ENCODE measurements at places on chromosomes 2 and 18.

DNA sequence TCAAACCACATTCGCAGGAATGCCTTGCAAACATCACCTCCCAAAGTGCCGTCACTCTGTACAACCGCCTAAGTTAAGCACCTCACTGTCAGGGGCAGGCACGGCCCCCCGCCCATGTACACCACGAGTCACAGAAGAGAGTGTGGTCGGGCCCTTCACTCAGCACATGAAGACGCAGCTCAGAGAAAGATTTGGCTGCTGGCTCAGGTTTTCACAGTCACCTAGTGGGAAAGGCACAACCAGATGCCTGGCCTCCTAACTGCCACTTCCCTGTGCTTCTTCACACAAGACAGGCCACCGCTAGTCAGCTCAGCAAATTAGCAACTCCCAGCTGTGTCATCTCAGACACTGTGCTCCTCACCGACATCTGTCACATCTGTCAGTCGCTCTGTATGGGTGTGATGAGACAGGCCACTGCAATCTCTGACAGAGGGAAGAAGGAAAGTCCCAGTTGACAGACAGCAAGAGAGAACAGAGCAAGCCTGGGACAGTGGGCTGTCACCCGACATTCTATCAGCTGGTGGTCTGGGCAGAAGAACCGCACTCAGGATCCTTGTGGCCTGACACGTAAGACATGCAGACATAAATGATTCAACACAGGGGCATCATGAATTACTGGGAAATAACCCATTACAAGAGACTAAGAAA is 60.8 kb downstream of the CRACDL start:
- H3K27me3 ChIP-seq, result peaks cover 6% of the 10 kb centered on the region
- H3K4me3 ChIP-seq, result no peak overlapping the region
- no peaks in the 10 kb centered on the region for H3K36me3 ChIP-seq
- H3K4me1 ChIP-seq, result no peaks in the 10 kb centered on the region
- no peak overlapping the region for H3K27ac ChIP-seq

DNA sequence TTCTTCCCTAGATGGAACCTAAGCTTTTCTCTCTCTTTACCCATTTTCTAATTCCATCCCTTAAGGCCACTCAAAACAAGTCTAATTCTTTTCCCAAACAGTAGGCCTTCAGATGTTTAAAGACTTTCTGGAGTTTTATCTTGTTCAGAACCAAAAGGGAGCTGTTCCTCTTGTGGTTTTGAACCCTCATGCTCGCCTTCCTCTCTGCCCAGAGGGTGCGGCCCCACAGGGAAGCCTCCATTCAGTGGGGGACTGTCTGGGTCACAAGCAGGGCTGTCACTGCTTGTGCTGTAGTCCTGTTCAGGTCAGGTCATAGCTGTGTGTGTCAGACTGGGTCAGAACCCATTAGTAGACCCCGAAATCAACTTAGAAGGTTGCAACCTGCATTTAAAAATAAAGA is 56.5 kb downstream of the TET3 start:
- no peaks in the 10 kb centered on the region for H3K27me3 ChIP-seq
- peak overlapping the region; percentile 66 for H3K27ac ChIP-seq
- no peaks in the 10 kb centered on the region for H3K36me3 ChIP-seq
- peaks cover 78% of the 10 kb centered on the region for H3K4me1 ChIP-seq

GRCh38 chr18:58201733-58202730 is 158.0 kb downstream of the NEDD4L start:
- no peaks in the 10 kb centered on the region for H3K4me1 ChIP-seq
- no peak for DNase-seq
- H3K36me3 ChIP-seq, result peaks cover 7% of the 10 kb centered on the region
- no peak overlapping the region for H3K4me3 ChIP-seq
- no peak overlapping the region for H3K27ac ChIP-seq
- H3K27me3 ChIP-seq, result no peaks in the 10 kb centered on the region

- DNase-seq, result no peak
- no peaks in the 10 kb centered on the region for H3K36me3 ChIP-seq
- no peak overlapping the region for H3K4me3 ChIP-seq
- no peaks in the 10 kb centered on the region for H3K4me1 ChIP-seq
Measured at GRCh38 chr18:8153887-8154583, 455.2 kb upstream of the RAB12 start.

- no peaks in the 10 kb centered on the region for H3K36me3 ChIP-seq
- H3K4me1 ChIP-seq, result no peaks in the 10 kb centered on the region
- no peak overlapping the region for H3K27ac ChIP-seq
Measured at GRCh38 chr18:68509902-68510301, 205.0 kb downstream of the TMX3 start.

- DNase-seq, result no peak
- H3K4me3 ChIP-seq, result no peak overlapping the region
- H3K36me3 ChIP-seq, result no peaks in the 10 kb centered on the region
Measured at GRCh38 chr2:34174506-34174905, 575.4 kb upstream of the FAM98A start.

GRCh38 chr2:82395531-82395930 is 2063.5 kb downstream of the SUCLG1 start:
- no peaks in the 10 kb centered on the region for H3K36me3 ChIP-seq
- H3K4me1 ChIP-seq, result no peaks in the 10 kb centered on the region

DNA sequence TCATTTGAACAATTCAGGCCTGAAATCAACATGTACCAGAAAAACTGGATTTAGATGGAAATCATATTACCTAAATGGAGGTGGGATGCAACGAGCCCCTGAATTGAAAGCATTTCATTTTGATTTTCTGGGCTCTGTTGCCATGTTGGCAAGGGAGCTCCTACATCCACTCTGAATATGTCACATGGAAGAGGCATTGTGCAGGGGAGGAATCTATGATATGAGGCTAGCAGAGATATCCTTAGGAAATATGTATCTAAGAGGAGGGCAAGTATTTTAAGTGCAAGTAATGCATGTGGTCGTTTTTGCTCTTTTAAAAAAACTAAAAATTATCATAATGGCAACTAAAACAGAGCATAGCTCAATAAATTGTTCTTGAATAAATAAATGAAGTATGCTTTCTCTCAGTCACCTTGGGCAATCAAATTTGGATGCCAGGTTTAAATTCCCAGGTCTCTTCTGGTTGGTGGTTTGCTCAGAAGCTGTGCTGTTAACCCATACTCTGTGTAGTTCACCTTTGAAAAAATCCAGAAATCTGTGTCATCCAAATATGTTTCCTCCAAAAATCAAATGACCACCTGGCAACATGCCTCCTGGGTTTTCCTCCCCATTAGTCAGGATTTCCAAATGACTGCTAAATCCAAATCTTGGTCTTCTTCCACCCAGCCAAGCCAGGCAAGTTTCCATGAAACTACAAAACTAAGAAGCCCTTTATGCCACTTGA is 6.5 kb upstream of the LGALSL start:
- no peak for DNase-seq
- H3K27me3 ChIP-seq, result peaks cover 15% of the 10 kb centered on the region
- H3K36me3 ChIP-seq, result no peaks in the 10 kb centered on the region
- no peak overlapping the region for H3K4me3 ChIP-seq

DNA sequence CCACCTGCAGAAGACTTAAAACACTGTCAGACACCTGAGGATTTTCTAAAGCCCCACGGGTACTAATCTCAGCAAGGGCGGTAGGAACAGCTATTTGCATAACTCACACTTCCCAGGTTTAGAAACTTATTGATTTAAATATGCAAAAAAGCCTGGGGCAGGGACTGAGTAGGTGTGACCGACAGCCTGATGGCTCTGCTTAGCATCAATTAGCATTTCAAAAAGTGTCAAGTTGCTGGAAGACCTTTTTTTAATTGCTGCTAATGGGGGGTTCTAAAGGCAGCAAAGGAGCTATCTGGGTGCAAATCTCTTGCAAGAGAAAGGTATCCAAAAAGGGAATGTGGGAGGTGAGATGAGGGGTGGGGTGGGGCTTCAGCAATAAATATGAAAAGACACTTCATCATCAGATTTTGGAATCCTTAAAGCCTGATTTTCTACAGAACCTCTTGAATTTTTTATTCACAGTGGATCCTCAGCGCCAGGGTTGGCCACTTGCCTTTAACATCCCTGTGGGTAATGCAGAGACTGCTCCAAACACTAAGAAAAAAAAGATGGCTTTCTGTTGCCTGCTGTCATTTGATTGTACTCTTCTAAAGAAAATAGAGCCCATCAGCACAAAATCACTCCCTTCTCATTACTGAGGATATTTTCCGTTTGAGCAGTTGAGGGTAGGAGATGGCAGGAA is 121.1 kb upstream of the RMP24 start:
- no peaks in the 10 kb centered on the region for H3K4me1 ChIP-seq
- H3K4me3 ChIP-seq, result no peak overlapping the region
- no peaks in the 10 kb centered on the region for H3K36me3 ChIP-seq

DNA sequence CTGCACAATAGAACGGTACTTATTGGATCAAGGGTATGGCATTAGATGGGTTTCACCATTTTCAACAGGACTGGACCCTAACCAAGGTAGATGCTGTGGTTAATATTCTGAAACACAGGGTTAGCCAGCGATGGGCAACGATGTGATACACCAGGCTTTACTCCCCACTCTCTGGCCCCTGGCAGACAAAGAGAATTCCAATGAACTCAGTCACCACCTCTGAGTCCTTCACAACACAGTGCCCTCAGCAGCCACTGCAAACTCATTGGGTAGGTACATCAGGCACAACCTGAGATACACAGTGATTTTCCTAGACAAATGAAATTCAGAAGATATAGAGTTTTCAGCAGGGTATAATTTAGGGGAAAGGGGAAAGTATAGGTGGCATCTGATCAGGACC is 634.5 kb downstream of the ZEB2 start:
- no peak for DNase-seq
- H3K4me1 ChIP-seq, result no peaks in the 10 kb centered on the region
- no peaks in the 10 kb centered on the region for H3K27me3 ChIP-seq
- no peak overlapping the region for H3K4me3 ChIP-seq
- H3K27ac ChIP-seq, result no peak overlapping the region

DNA sequence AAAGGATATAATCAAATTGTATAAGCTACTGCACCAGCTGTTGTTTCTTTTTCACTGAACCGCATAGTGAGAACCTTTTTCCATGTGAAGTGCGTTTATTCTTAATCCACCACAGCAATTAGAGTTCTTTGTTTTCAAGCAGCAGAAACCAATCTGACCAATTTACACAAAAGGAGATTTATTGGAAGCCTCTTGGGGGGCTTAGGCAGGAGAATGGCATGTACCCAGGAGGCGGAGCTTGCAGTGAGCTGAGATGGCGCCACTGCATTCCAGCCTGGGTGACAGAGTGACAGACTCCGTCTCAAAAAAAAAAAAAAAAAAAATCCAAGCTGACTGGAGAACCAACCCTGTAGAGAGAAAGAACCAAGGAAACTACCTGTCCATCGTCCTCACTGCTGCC is 10.0 kb downstream of the ADNP2 start:
- H3K27ac ChIP-seq, result no peak overlapping the region
- no peaks in the 10 kb centered on the region for H3K27me3 ChIP-seq
- no peak overlapping the region for H3K4me3 ChIP-seq
- H3K4me1 ChIP-seq, result peaks cover 18% of the 10 kb centered on the region
- H3K36me3 ChIP-seq, result peaks cover 19% of the 10 kb centered on the region

DNA sequence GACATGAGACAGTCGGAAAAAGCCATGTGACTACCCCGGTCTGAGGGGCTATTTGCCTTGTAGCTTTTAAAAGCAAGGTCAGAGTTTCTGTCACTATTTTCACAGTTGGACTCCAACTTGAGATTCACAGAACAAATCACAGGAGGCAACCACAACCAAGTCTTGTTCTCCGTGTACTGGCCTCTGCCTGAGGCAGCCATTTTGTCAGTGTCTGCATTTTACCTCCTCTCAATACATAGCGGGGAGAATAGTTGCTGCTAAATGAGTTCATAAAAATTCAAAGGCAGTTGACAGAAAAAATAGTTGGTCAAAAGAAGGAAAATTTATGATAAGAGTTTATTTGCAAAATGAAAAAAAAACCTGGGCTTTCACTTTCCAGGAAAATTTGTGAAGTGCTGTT is 501.4 kb downstream of the CCDC85A start:
- H3K27ac ChIP-seq, result no peak overlapping the region
- no peaks in the 10 kb centered on the region for H3K4me1 ChIP-seq
- no peaks in the 10 kb centered on the region for H3K36me3 ChIP-seq
- H3K27me3 ChIP-seq, result no peaks in the 10 kb centered on the region
- no peak for DNase-seq
- no peak overlapping the region for H3K4me3 ChIP-seq

- peaks cover 6% of the 10 kb centered on the region for H3K4me1 ChIP-seq
- H3K27ac ChIP-seq, result no peak overlapping the region
- H3K36me3 ChIP-seq, result no peaks in the 10 kb centered on the region
- H3K27me3 ChIP-seq, result no peaks in the 10 kb centered on the region
Measured at GRCh38 chr2:12296915-12297314, 419.8 kb upstream of the TRIB2 start.

DNA sequence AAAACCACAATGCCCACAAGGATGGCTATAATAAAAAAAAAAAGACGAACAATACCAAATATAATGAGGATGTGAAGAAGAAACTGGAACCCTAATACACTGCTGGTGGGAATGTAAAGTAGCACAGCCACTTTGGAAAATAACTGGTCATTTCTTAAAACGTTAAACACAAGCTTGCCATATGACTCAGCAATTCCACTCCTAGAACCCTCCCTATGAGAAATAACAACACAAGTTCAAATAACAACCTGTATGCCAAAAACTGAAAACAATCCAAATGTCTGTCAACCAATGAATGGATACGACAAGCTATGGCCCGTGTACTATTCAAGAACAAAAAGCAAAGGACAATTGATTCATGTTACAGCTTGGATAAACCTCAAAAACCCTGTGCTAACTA is 7.0 kb upstream of the ALPK2 start:
- H3K36me3 ChIP-seq, result no peaks in the 10 kb centered on the region
- H3K4me1 ChIP-seq, result peaks cover 27% of the 10 kb centered on the region
- no peak for DNase-seq
- H3K27ac ChIP-seq, result no peak overlapping the region

GRCh38 chr18:45539491-45539891 is 75.8 kb upstream of the SLC14A2 start:
- peaks cover 11% of the 10 kb centered on the region for H3K27me3 ChIP-seq
- no peak overlapping the region for H3K27ac ChIP-seq
- peaks cover 14% of the 10 kb centered on the region for H3K36me3 ChIP-seq

DNA sequence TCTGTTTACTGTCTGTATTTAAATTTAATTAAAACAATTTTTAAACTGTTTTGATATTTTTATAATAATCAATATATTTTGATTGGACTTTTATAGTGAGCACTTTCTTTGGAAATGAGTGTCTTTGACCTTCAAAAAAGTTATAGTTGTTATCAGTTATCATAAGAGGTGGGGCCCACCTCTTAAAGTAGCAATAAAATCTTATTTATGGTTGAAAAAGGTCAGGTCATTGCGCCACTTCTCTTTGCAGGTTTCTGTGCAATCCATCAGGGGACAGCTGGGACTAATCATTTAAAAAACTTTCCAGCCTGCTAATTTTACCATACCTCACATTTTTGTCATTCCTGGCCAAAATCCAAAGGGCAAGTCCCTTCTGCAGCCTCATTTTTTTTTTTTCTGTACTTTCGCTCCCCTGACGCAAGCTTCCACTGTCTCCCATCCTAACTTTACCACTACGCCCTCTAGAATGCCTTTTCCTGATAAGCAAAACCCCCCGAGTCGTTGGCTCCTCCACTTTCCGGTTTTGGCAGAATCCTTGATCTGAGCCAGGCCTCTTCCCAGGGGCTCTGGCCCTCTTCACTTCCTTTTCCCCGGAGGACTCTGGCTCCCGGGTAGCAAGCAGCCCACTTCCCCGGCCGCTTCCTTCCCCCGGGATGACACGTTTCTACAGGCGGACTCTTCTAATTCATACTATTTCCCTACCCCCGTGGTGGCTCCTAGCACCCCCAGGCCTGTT is 1.1 kb upstream of the SEH1L start:
- H3K4me3 ChIP-seq, result peak overlapping the region; percentile 98
- peak overlapping the region; percentile 98 for H3K27ac ChIP-seq
- peak; percentile 3 for DNase-seq
- H3K27me3 ChIP-seq, result no peaks in the 10 kb centered on the region
- no peaks in the 10 kb centered on the region for H3K36me3 ChIP-seq
